ENCODE measurements at places on chromosomes 2 and 18.

DNA sequence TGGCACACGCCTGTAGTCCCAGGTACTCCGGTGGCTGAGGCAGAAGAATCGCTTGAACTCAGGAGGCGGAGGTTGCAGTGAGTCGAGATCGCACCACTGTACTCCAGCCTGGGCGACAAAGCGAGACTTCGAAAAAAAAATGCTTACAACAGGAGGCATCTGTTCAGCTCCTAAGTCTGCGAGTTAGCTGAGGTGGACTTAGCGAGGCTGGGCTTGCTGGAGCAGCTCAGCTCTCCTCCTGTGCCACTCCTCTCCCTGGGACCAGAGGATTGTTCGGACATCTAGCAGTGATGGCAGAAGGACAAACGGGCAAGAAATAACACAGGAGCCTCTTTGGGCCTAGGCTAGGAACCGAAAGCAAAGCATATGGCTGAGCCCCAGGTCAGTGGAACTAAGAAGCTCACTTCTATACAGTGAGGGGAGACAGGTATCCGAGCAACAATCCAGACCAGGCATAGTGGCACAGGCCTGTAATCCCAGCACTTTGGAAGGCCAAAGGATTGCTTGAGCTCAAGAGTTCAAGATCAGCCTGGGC is 260.1 kb downstream of the GLI2 start:
- no peak for DNase-seq

GRCh38 chr2:236517251-236518031 is 52.2 kb upstream of the ACKR3 start:
- no peak for DNase-seq

GRCh38 chr2:42117923-42118753 is 51.0 kb upstream of the EML4 start:
- DNase-seq: no peak

DNA sequence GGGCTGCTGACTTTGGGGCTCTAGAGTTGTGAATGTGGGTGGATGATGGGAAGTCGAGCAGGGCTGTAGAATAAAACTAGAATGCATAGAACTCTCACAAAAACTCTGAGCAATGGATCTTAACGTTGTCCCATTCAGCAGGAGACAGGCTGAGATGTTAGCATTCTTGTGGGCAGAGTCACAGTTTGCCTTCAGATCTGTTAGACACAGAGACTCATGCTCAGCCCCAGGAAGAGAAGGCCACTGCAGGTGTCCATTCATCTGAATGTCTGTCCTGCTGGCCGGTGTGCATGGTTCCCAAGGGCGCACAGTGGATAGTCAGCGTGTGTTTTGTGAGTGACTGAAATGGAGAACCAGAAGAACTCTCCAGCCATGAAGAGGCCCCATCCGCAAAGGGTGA is 111.3 kb downstream of the TSN start:
- DNase-seq: no peak

GRCh38 chr2:29166242-29167039 is 51.2 kb downstream of the CLIP4 start:
- no peak for DNase-seq

DNA sequence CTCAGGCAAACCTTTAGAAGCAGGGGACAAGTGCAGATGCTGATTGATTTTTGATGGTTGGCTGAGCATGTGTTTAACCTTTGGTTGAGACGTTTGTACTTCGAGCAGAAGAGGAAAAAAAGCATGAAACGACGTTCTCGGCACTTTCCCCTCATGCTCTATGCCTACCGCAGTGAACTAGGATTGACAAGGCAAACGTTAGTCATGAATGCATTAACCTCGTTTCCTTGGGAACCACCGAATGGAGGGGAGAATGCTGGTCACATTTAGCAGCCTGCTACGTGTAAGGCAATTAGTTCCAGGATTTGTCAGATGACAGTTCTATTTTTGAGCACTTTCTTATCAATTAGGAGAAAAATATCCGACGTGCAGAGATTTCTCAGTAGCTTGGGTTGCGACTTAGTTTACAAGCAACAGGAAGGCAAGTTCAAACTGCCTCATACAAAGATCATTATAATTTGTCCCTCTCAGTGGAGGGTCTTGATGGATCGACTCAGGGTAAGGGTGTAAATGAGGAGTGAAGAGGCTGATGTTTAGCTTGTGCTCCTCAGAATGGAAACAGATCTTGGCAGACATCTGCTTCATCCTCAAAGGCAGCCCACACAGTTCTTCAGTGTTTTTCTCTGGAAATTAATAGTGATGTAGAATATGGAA is 47.4 kb upstream of the GPR45 start:
- no peak for DNase-seq

GRCh38 chr2:104901037-104901881 is 47.3 kb downstream of the POU3F3 start:
- DNase-seq: no peak

- DNase-seq: no peak
Observed at GRCh38 chr2:186535861-186536260, 49.8 kb downstream of the ZC3H15 start.

DNA sequence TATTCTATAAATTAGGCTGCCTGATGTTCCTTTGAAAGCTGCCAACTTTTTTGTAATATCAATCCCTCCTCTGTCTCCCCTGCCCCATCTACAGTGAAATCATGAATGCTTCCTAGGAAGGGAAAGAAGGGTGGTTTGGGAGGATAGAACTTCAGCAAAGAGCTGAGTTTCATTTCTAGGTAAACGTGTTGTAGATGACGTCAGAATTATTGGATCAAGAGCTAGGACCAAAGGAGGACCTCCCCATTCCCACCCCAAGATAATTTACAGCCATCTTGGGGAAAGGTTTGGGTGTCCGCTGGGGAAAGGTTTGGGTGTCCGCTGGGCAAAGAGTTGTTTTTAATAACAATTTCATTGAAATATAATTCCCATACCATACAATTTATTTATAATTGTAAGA is 11.2 kb upstream of the ANKRD53 start:
- DNase-seq: no peak

DNA sequence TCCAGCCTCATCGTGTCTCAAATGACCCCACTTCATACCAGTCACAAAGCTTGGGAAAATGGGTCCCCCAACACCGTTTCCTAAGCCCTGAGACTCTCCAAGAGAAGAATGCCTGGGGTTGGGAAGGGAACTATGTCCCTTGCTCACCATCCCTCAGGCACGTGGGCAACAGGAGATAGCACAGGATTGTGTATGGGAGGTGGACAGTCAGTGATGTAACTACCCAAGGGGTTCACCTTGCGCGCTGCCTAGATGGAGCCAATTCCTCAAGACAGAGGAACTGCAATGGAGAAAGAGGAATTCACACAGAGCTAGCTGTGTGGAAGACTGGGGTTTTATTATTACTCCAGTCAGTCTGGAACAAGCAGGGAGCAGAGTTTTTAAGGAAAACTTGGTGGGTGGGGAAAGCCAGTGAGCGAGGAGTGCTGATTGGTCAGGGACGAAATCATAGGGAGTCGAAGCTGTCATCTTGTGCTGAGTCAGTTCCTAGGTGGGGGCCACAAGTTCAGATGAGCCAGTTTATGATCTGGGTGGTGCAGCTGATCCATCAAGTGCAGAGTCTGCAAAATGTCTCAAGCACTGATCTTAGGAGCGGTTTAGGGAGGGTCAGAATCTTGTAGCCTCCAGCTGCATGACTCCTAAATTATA is 13.8 kb upstream of the CXCR1 start:
- DNase-seq: no peak

DNA sequence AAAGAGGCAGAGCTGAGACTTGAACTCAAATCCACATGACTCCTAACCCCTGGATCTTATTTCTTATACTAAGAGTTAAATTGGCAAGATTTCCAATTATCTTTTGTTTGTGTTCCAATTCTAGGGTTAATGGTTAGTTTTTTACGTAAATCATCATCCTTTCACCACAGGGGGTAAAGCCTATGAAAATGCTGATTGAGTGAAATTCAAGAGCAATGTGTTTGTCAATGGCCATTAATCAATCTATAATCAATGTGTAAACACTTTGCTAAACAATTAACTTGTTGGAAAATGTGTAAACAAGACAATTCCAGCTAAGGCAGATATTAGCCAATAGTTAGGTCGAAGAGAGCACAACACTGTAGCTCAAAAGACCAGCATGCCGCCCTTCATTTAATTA is 376.5 kb upstream of the ACVR2A start:
- no peak for DNase-seq
